Lung (tissue), 17 donors: ENCODE measurements at places on chromosomes 5 and 9.

DNA sequence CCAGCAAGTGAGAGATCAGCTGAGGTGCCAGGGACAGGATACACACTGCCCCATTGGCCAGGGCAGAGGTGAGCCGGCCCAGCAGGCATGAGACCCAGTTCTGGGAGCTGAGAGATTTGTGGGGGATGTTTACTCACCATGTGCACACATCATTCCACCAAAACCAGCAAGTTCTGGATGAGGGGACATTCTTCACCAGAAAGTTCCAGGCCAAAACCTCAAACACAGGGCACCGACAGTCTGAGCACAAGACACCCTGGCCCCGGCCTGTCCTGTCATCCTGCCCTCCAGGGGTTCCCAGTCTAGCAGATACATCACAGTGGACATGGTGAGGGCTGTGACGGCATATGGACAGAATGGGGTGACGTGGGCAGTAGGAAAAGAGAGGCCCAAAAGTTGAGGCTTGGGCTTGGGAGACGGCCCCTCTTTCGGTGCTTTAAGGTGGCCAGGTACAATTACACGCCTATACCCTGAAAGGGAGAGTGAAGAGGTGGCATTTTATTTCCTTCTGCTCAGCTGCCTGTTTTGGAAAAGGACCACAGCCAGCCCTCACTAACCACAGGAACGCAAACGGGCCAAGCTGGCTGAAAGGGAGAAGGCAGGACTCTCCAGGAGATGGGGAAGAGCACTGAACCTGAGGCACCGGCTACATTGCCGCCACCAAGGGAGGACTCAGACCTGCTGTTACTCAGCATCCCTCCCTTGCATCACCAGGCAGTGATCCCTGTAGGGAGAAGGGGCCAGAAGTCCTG is 64.0 kb downstream of the SHB start:
- DNase-seq: no peak

GRCh38 chr9:15138357-15138686 is 168.7 kb downstream of the TTC39B start:
- no peak for DNase-seq

DNA sequence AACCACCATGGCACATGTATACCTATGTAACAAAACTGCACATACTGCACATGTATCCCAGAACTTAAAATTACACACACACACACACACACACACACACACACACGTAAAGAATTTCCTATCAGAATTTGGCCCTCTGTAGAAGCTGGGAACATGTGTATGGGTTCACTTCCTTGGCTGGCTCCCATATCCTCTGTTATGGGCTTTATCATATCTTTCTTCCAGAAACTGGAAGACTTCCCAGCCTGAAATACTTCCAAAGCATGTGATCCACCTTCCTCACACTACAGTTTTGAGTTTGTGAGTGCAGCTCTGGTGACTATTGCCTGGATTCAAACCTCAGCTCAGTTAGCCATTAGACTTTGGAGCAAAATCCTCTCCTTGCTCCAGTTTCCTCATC is 78.6 kb upstream of the GDNF start:
- DNase-seq: peak; percentile 71

GRCh38 chr5:28374492-28374967 is 1336.1 kb upstream of the CDH9 start:
- DNase-seq: peak; percentile 88

- peak; percentile 39 for DNase-seq
Observed at GRCh38 chr5:126234563-126235195, 188.5 kb upstream of the GRAMD2B start.

- DNase-seq: no peak
Observed at GRCh38 chr9:133301253-133302230, 26.5 kb upstream of the ABO start.

DNA sequence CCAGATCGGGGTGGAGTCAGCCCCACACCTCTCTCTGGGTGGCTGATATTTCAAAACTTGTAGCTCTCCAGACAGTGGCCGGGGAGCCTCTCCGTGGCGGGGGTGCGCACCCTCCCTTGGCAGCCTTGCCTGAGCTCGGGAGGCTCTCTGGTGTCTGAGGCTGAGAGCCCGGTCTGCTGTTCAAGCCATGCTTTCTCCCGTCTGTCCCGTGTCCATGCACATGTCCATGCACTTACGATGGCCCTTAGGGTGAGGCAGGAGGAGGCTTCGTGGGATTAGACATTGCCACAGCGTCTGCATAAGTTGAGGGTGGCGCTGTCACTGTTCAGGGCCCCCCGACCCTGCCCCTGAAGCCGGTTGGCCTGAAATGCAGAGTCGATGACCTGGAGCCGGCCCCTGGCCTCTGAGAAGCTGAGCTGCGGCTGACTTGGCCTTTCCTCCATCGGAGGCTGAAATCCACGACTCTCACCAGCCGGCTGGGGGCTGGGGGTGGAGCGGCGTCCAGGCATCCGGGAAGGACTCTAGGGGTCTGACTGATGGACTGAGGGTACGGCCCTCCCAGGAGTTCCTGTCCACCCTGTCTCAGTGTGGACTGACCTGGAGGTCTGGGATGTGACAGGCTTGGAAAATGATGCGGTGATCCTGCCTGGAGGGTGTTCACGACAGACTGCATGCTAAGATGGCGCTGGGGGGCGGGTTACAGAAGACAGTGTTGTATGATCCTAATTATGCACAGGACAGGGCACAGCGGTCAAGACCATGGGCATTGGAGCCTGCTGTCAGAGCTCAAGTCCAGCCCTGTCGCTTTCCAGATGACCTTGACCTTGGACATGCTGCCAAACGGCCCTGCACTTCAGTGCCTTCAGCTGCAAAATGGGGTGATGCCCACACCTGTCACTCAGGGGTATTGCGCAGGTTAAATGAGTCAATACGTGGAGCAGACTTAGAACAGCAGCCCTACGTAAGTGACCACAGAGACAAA is 18.3 kb upstream of the SLC2A6 start:
- peak; percentile 67 for DNase-seq

DNA sequence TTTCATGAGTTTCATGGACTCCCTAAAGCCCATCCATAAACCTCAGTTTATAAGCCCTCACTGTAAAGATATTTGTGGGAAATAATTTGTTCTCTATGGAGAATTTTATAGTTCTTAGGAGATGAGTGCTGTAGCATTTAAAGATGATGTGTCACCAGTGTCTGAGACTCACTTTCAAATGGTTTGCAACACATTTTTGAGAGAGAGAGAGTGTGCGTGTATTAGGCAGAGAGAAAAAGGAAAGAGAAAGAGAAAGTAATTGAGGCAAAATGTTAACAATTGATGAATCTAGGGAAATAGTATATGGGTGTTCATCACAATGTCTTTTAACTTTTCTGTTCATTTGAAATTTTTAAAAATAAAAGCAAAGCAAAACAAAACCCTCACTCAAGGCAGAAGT is 479.0 kb downstream of the ZSWIM6 start:
- no peak for DNase-seq

DNA sequence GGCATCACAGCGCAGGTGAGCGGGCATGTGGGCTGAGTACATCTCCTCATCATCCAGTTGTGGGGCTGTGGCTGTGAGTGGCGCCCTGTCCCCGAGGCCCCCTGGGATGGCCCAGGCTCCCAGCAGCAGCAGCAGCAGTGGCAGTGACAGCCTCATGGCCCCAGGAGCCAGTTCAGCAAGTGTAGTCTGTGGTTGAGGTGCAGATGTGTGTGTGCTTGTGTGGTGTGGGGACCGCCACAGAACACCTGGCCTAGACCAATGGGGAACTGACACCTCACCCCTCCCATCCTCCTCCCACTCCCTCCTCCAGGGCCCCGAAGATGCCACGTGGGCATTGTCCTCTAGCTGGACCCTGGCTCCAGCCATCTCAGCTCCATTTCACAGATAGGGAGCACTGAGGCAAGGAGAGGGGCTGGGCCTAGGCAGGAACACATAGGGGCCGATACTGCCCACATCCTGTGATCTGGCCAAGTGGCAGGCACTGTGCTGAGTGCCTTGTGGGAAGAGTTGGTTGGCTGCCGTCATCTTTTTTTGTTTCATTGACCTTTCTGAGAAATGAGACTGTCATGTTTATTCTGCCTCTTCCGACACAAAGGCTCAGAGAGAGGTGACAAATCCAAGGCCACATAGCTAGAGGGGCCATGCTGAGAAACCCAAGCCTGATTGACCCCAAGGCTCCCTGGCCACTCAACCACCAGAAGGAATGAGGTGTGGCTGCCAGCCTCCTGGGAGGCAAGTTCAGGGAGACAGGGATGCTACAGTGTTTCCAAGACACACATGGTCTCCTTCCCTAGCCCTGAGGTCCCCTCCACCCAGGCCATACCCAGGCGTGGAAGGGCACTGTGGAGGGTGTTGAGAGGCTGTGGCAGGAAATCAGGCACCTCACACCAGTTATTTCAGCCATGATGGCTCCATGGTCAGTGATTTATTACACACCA is at the start of gene MZB1:
MZB1 (minus strand) TSS at position 213 of the 938 bp plus-strand sequence; CDS start at position 156, 57 bp downstream.
- DNase-seq: no peak

- DNase-seq: no peak
Observed at GRCh38 chr9:123282362-123283047, 14.1 kb upstream of the STRBP start.

DNA sequence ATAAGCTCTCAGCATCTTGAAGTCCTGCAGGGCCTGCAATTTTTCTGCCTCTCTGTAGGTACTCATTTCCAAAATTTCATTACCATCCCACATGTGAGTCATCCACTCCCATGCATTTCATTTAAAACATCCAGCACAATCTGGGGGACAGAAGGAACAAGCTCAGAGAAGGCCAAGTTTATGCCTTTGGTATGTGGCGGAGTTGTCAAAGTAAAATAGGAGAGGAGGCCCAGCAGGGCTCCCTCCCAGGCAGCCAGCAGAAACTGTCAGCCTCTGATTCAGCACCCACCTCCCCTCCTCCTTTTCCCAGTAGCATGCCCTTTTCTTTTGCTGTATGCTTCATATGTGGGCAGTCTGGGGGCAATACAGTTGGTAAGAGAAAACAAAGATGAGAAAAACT is 126.4 kb upstream of the ZNF366 start:
- peak; percentile 37 for DNase-seq

- DNase-seq: no peak
Observed at GRCh38 chr9:90880669-90881068, 79.0 kb downstream of the SYK start.

- DNase-seq: no peak
Observed at GRCh38 chr9:130421154-130421801, 23.5 kb upstream of the ASS1 start.

DNA sequence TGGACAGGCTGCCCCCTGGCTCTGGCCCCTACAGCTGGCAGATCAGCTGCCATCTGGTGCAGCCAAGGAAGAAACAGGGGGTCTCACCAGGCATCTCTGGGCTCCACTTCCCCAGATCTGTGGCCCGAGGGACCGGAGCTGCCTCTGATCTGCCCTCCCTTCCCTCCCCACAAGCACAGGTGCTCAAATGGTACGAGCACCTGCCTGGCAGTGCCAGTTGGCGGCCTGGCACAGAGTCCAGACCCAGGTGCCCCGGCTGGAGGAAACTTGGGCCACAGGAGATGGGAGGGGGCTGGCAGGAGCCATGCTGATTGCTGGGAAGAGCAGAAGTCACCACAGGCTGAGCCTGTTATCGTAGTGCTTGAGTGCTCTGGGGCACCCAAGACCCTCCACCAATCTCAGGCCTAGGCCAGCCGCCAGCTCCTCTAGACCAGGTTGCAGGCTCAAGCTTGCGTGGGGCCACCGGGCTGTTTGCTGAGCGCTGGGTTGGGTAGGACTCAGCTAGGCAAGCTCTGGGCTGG is 5.0 kb upstream of the CAMK2A start:
- DNase-seq: no peak
